ENCODE measurements at places on chromosomes 7 and 10.

DNA sequence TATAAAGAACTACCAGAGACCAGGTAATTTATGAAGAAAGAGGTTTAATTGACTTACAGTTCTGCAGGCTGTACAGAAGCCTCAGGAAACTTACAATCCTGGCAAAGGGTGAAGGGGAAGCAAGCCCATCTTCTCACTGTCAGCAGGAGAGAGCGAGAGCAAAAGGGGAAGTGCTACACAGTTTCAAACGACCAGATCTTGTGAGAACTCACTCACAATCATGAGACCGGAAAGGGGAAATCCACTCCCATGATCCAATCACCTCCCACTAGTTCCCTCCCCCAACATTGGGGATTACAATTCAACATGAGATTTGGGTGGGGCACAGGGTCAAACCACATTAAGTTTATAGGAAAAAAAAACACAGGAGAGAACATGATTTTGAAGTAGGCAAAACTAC is 222.1 kb upstream of the SHH start:
- no peak for DNase-seq

DNA sequence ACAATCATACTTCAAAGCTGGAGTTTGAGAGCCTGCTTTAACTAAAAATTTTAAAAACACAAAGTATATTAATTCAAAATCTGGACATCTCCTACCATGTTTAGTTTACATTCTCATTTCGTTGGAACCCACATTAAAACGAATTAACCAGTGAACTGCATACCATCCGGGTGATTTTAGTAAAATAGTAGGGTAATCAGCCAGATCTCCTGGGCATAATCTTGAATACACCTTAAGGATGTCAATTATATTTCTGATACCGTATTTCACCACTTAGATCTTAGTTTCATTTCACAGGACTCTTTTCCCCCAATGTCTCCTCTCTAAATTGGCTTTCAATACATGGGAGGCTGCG is 175.6 kb upstream of the PFKP start:
- no peak for DNase-seq

DNA sequence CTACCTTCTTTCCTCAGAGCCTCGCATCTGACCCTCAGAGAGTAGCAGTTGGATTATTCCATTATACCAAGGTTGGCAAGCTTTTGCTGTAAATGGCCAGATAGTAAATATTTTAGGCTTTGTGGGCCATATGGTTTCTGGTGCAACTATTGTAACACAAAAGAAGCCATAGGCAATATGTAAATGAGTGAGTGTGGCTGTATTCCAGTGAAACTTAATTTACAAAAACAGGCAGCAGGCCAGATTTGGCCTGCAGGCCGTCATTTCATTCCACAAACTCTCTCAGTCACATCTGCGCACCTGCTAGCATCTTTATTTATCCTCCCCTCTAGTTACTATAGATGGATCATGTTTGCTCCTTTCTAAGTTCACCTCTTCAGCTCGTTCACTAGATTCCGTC is 6.7 kb downstream of the ZNF518A start:
- DNase-seq = no peak

GRCh38 chr7:48938539-48939295 is 14.4 kb downstream of the CDC14C start:
- DNase-seq = no peak

DNA sequence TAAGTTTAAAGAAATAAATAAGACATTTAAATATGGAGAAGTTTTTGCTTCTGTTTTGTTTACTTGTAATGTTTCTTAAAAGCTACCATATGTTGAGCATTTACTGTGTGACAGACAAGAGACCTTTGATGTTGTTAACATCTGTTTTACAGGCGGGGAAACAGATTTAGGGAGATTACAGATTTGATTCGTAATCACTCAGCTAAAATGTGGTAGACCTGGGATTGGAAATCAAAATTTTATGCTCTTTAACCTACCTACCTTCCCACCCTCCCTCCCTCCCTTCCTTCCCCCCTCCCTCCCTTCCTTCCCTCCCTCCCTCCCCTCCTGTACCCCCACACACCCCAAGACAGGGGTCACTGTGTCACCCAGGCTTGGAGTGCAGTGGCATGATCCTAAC is 11.7 kb downstream of the LCOR start:
- DNase-seq = no peak

GRCh38 chr7:156999958-157000726 is 10.3 kb downstream of the MNX1 start:
- no peak for DNase-seq

GRCh38 chr10:62475551-62475950 is 101.4 kb downstream of the ZNF365 start:
- DNase-seq = no peak

GRCh38 chr7:80932536-80932935 is 13.7 kb upstream of the SEMA3C start:
- DNase-seq = no peak

DNA sequence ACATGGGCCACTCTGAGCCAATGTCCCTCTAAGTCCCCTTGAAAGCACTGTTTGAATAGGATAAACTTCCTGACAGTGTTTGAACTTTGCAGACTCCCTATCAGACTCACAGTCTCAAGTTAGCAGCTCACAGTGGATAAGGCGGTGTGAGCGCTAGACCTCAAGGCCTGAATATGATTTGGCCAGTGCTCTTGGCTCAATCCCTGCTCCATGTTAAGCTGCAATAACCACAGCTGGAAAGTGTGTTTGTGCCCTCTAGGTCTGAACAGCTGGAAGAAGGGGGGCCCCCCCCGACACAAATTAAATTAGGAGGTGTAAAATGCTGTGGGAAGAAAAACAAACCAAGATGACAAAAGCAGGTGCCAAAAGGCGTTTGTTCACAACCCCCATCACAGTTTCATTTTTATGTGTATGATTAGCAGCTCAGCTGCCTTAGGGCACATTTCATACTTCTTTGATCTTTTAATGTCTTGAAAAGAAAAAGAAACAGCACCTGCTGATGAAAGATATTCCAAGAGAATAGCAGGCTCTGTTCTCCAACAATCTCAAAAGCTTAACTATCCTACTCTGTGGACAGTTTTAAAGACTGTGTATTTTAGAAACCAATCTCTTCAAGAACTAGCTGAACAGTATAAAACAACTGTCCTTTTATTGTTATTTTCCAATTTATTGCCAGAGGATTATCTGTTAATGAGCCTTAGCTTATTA is 167.6 kb downstream of the SNX13 start:
- no peak for DNase-seq

GRCh38 chr7:46725136-46725535 is 804.1 kb upstream of the IGFBP3 start:
- no peak for DNase-seq

- DNase-seq = no peak
Measured at GRCh38 chr10:16439295-16439694, 2.5 kb downstream of the PTER start.

DNA sequence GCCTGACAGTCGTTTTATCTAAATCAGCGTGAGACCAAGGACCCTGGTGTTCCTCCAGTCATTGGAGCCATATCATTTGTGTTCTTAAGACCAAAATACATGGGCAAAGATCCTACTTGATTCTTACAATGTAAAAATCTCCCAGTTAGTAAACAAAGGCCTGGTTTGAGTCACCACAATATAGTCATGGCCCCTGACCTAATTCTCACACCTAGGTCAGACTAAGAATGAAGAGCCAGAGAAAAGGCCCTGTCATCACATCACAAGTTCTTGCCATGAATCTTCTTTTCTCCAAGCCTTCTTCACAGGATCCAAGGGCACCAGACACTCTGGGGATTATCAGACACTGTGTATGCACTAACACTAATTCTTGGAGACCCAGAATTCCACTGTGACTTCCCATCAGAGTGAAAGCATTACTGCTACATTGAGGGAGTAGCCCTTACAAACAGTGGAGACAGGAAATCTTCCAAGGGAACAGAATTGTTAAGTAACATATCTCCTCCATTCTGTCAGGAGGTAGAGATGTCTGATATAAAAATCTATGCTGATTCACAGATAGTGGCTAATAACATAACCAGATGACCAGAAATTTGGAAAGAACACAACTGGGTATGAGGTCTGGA is 7.6 kb upstream of the ERVW-1 start:
- no peak for DNase-seq

DNA sequence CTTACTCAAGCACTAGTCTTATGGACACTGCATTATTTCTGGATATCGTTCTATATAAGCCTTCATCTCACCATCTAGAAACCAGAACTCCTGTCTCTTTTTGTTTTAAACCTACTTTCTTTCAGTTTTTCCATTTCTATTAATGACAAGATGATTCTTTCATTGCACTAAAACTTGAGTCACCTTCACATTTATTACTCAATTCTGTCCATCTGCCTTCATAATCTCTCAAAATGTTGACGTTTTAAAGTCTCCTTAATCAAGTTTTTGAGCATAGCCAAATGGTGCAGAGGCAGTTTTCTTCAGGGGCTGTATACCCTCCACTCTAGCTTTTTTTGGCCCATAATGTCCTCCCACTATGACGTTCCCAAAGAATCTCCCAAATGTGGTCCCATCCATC is 17.6 kb downstream of the STAM start:
- no peak for DNase-seq

GRCh38 chr10:88848499-88848898 is 3.1 kb downstream of the ANKRD22 start:
- no peak for DNase-seq
